ENCODE measurements at places on chromosomes 7 and 10.

GRCh38 chr7:32680259-32681173, 185.2 kb downstream of the AVL9 start:
- DNase-seq: no peak

GRCh38 chr7:450741-451140, 68.9 kb downstream of the PDGFA start:
- DNase-seq: no peak

GRCh38 chr7:104972500-104972899, 41.5 kb upstream of the KMT2E start:
- DNase-seq: no peak

DNA sequence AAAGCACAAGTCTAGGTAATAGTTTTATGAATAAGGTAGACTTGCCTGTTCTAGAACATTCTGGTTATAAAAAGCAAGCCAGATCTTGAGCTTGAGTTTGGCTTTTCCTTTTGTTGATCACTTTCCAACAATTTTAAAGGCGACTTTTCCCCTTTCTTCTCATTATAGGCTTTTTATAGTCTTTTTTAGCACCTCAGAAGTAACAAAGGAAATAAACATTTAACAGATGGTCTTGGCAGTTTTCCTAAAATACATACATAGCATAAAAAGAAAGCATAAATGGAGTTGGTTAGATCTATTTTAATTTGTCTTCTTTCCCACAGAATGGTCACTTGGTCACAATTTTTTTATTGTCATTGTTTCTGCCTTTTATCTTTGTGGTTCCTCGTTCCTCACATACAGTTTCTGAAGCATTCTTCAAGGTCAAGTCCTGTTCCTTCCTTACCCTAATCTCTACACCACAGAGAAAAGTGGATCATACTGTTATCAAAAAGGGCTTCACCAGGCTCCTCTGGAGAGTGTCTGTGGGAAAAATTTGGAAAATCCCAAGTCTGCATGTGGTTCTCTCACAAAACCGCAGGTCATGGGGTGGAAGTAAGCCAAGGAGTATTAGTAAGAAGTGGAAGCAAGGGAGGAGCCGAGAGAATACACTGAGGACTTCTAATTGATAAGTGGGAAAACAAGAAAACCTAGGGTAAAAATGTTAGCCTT, 31.3 kb downstream of the THNSL1 start:
- no peak for DNase-seq

DNA sequence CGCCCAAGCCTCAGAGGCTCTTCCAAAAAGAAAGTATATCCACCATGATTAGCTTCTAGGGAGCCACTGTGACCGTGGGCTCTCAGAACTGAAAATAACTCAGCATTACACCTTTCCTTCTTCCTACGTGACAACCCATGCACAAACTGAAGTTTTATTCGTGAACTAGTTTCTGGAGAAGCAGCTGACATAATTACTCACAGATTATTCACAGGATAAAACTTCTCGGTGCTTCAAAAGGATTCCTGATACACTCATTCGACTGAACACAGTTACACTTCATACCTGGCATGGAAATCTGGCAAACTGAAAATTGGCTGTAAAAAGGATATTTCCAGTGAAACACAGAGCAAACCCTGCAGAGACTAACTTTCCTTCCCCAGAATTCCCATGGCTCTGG, 139.2 kb upstream of the PTER start:
- no peak for DNase-seq

DNA sequence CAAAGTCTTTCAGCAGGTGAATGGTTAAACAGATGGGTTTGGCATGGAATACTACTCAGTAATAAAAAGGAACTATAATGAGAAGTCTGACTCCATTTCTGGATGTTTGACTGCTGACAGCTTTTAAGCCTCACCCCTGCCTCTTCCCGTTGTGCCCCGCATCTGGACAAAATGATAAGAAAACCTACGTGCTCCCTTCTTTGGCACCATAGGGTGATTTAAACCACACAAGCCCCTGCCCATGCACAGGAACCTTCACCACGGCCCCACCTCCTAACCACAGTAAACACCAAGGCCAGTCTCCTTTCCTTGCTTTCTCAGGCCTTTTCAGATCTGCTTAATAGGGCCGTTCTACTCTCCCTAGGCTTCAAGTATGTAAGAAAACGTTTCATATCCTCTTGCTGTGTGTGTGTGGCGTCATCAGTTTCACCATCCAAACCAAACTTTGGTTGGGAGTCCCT, 47.1 kb upstream of the UBN2 start:
- no peak for DNase-seq

DNA sequence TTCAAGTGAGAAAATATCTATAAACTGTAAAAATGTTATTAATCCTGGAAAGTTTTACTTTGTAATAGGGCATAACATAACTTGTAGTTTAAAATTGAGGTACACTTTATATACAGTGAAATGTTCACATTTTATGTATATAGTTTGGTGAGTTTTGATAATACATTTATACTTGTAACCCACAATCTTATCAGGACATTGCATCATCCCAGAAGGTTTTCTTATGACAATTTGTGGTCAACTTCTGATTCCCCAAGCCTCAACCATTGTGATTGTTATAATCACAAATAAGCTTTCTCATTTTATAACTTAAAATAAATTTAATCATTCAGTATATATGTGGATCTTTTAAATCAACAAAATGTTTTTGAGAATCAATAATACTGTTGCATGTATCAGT, 151.1 kb downstream of the TFPI2 start:
- no peak for DNase-seq

GRCh38 chr10:13100349-13101294, 659 bp downstream of the OPTN start:
- DNase-seq: peak; percentile 65

DNA sequence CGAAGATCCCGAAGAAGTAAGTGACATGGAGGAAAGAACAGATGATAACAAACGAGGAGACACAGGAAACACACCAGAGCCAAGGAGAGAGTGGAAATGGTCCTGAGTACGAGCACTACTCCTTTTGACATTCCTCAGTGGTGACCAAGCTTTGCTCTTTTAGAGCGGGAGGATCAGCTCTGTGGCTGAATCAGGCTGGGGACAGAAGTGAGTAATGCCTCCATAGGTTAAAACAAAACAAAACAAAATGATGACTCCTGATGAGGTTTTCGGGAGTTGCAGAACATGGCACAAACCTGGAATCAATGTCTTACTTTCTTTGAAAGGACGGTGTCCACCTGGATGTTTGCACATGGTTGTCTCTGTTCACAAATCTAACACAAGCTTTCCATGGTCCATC, 30.3 kb upstream of the TCF7L2 start:
- no peak for DNase-seq

DNA sequence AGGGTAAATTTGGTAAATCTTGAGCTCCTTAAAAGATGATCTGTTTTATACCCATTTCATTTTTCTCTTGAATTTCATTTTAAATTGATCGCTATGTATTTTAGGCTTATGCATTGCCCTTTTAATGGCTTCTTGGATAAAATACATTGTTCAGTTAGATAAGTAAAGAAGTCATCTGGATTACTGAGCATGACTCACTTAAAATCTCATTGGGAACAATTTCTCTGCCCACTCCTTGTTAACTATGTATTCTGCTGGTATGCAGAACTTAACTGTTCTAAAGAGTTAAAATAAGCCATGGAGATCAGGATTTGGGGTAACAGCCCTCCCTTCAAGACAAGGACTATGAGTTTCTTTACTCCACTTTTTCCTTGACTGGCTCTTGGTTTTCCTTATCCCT, 134.2 kb downstream of the SND1 start:
- DNase-seq: no peak

- no peak for DNase-seq
Observed at GRCh38 chr7:7851381-7851780, 117.2 kb upstream of the GLCCI1 start.

- DNase-seq: no peak
Observed at GRCh38 chr7:67653856-67654454, 657.3 kb downstream of the TYW1 start.

DNA sequence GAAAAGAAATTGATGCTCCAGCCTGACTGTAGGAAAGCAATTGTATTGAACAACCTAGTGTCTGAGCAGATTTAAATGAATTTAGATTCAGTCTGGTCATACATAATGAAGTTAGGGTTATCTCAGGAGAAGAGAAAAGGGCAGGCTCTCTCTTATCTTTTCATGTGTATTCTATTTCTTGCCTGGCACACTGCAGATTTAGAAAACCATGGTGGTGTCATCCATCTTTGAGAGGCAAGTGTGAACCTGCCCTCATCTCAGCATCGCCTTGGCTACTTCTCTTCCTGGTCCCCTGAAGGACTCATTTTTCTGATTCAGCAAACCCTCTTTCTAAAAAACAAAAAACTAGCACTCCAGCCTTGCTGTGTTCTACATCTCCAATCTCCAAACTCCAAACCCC, 137.7 kb downstream of the LRRC4 start:
- no peak for DNase-seq

DNA sequence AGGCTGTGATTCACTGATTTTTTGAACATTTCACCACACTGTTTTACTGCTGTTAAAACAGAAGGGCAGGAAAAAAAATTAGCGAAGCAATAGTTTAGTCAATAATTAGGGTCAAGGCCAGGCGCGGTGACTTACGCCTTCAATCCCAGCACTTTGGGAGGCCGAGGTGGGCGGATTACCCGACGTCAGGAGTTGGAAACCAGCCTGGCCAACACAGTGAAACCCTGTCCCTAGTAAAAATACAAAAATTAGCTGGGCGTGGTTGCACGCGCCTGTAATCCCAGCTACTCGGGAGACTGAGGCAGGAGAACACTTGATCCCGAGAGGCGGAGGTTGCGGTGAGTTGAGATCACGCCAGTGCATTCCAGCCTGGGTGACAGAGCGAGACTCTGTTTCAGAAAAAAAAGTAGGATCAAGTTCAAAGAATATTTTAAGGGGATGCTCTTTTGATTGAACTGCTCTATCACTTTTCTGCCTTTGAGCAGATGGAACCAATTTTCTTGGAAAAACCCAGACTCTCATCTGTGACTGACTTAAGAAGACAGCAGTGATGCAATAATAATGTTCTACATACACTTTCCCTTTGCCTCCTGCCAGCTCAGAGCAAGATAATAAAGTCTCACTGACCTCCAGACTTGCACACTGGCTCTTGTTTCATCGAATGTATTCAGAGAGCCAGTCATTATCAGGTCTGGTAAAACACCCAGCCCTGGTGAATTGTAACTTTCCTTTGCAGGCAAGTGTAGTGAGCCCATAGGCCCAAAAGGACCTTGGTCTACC, 1.6 kb upstream of the PPA1 start:
- peak; percentile 77 for DNase-seq

Data from small intestine (tissue), 16 donors.